ENCODE measurements at places on chromosomes 6 and 20.

- DNase-seq = no peak
These were observed 943 bp downstream of the ZUP1 start for GRCh38 chr6:116667623-116668022.

DNA sequence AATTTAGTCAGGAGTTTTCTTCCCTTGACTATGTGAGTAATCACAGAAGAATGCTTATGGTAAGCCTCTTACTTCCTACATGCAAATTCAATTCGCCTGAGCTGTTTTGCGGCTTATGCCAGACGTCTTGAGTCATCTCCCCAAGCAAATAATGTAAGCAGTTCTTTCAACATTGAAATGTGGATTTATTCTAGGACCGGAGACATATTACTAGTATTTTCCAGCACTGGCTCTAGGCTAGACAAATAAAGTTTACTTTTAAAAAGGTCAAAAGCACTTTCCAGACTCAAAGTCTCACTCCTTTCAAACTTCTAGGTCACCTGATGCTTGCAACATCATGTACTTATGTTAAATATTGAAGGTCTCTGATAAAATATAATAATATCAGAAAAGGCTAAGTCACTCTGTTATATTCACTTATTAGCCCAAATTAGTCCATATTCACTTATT, 38.1 kb upstream of the NOX3 start:
- peak; percentile 97 for DNase-seq

DNA sequence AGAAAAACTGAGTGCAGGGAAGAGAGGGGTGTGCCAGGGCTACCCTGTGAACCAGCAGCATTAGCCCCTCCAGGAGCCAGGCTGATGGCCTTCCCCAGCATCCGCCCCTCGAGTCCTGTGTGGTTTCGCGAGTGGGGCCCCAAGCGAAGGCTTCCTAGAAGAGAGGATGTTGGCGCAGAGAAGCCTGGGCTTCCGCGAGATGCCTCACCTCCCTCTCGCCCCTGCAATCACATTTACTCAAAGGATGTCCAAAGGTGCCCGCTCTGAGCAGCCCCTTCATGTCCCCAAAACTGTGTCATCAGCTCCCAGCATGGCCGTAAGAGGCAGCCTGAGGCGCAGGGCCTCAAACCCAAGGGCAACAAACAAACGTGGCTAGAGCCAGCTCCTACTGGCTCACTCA, 111.7 kb downstream of the PREX1 start:
- no peak for DNase-seq

- no peak for DNase-seq
These were observed 73.7 kb downstream of the SMLR1 start for GRCh38 chr6:130900913-130901312.

DNA sequence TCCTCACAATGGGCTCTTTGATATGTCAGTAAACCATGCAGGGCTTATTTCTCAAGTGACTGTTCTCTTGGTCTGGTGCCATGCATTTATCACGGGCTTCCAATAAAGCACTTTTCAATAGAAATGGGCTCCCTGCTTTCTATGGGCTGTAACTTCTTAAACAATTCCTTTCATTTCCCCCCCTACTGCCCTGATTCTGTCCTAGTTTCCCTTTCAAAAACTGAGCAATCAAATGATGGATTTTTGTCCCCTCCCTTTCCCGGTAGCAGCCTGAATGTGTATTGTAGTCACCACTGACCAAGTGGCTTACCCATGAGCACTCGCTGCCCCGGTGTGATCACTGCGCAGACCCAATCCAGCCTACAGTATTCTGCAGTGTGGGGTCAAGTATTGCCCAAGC, 13.9 kb downstream of the RPS10 start:
- no peak for DNase-seq

DNA sequence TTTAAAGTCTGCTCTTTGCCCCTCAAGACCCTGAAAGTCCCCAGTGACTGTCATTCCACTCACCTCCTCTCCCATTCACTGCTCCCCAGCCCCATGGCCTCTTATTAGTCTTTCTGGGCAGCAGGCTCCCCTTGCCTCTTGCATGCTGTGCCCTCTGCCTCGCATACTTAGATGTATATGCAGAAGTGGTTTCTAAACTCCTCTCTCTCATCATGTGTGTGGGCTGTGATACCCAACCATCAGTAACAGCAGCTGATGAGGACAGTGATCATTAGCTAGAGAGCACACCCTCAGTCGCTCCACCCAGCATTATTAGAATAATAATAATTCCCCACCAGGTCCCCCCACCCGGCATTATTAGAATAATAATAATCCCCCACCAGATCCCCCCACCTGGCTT, 14.5 kb downstream of the PKIG start:
- no peak for DNase-seq

GRCh38 chr6:94278146-94278545, 858.8 kb upstream of the EPHA7 start:
- no peak for DNase-seq

GRCh38 chr6:83198486-83199172, 5.5 kb downstream of the RWDD2A start:
- DNase-seq = no peak

GRCh38 chr20:24953621-24954133, 4.6 kb downstream of the CST7 start:
- DNase-seq = no peak

DNA sequence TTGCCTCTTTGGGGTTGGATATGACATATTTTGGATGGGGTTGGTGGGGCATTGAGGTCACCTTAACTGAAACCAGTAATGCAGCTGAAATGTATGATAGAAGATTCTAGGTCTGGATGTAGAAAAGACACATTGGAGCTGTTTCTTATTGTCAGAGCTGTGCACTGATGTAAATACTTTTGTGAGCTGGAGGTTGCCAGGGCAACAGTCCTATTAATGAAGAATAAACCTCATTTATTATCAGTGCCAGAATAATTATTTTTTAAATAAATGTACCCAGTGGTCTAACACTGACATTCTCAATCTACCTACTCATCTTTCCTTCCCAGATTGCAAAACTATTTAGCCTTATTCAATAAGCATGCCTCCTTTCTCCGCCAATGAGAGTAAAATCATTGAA, 57.0 kb downstream of the CAP2 start:
- DNase-seq = no peak

- no peak for DNase-seq
These were observed 82.9 kb upstream of the TSHZ2 start for GRCh38 chr20:52889225-52889624.

- no peak for DNase-seq
These were observed 116.6 kb downstream of the CARMIL1 start for GRCh38 chr6:25395731-25396130.

- DNase-seq = no peak
These were observed 3.7 kb upstream of the KAT14 start for GRCh38 chr20:18133962-18134361.

DNA sequence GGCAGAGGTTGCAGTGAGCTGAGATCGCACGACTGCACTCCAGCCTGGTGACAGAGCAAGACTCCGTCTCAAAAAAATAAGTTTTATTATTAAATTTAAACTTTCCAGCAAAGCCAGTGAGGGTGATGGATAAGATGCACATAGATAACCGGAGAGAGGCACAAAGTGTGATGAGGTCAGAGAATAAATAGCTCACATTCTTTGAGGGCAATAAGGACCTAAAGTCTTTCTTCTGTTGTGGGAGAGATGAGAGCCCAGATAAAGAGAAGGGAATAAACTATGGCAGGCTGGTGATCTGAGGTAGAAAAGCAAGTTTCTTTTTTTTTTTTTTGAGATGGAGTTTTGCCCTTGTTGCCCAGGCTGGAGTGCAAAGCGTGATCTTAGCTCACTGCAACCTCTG, 20.6 kb upstream of the EZR start:
- DNase-seq = no peak

GRCh38 chr6:169555971-169556617, 145.7 kb downstream of the WDR27 start:
- no peak for DNase-seq

DNA sequence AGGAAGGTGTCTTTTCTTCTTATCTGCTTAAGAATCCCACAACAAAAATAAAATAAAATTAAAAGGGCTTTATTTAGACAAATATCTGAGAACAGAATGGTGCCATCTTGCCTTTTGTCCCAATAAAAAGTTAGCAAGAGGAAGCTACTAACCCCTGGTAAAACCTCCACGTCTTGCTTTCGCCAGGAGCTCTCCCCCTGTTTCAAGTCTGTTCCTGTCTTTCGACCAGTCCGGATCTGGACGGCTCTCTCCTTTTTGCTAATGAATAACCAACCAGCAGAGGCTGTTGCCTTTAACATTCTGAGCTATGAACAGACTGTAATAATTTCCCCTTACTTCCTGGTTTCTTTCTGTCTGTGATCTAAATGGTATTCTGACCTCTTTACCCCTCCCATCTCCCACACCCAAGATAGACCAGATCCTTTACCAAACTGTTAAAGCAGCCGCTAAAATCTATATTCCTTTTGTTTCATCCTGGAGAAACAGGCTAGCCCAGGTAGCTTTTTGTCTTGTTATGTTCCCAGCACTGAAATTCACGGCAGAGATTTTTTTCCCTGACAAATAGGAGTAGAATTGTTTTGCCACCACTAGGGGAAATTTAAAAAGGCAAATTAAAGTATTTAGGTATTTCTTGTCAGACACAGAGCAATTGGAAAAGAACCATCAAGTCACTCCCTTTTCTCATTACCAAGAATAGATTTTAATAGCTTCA, at the start of gene FRK:
Gene FRK, minus strand, starts transcription at position 320 of the 712 bp plus-strand sequence. CDS start 580 bp downstream, outside the sequence.
- DNase-seq = no peak

- DNase-seq = no peak
These were observed 14.8 kb downstream of the PRPH2 start for GRCh38 chr6:42707595-42707994.

- DNase-seq = peak; percentile 3
These were observed 27.3 kb upstream of the SLC22A23 start for GRCh38 chr6:3484192-3484591.

GRCh38 chr6:90530882-90531281, 56.0 kb downstream of the MAP3K7 start:
- DNase-seq = no peak

GRCh38 chr20:50872560-50873425, 58.4 kb downstream of the ADNP start:
- DNase-seq = no peak

DNA sequence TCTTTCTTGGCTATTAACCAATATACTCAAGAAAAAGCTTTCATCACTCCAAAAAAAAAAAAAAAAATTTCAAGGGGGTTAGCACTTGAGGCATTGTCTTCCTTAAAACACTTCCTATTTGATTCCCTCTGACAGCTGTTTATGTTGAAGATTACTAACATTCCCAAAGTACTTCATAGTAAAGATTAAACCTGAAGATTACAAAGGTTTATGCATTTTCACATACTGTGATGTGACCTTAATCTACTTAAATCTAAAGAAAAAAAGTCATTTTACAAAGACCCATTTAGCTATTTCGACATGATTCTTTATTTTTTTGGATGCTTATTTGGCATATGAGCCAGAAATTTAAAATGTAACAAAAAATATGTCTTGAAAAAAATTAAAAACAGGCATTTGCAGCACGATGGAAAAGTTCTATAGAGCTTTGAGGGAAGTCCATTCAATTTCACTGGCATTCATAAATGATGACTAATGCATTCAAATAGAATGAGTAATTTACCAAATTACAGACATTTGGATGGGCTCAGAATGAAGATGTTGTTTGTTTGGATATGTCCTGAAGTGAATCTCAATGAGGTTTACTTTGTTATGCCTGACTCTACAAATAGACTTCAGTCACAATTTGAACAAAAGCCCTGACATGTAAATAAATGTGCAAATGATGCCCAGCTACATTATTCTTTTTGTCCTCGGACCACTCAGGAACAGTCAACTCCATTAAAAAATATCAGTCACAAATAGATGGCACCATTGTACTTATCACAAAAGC, 674.6 kb upstream of the MARCKS start:
- DNase-seq = peak; percentile 80

DNA sequence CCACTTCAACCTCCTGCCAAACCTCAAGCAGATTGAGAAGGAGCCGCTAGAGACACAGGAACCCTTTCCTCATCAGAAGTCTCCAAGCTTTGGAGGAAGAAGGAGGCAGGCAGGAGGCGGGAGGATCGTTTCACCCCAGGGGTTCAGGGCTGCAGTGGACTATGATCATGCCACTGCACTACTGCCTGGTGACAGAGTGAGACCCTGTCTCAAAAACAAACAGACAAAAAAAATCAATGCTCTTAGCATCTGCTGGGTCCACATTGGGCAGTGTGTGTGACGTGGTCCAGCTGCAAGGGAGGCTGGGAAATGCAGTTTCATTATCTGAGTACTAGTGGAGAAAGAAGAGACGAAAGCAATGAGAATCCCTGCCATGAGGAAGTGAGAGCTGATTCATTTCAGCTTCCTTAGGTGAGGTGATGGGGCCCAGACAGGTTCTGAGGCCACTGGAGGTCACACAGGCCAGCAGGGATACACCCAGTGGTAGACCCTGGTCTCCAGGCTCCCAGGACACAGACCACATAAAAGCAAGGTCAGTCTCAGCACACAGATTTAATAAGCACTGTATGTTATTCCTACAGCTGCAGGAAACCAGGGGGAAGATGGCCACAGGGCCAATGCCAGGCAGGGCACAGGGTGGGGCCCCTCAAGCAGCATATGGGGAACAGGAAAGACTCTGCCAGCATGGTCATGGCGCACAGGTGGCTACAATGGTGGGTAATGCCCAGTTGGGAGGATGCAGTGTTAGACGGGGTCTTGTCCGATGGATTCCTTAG, 4.3 kb downstream of the GFRA4 start:
- DNase-seq = no peak

DNA sequence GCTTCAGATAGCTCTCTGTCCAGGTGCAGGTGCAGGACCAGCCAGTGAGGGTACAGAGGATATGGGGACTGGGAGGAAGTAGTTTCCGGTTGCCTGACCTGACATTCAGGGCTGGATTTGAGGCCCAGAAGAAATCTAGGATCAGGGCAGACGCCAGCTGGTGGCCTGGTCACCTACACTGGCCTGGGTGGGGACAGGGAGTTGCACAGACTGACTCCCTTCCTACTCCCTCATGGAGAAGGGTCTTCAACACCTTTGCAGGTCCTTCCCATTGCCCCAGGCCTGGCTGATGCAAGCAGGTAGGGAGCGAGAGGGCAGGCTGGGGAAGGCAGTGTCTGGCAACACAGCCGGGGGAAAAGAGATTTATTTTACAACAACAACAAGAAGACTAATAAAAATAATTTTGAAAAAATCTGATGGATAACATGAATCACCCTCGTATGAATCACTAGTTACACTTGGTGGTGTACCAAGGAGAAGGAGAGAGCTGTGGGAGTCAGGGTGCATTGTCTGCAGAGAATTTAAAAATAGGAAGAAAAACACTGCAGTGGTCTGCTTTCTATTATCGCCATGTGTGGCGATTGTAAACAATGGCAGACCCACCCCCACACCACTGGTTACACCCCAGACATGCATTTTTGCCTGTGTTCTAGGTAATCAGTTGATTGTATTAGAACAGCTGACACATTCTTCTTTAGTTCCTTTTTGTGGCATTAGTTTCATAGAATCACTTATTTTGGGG, 62.3 kb upstream of the SNX9 start:
- DNase-seq = peak; percentile 84

DNA sequence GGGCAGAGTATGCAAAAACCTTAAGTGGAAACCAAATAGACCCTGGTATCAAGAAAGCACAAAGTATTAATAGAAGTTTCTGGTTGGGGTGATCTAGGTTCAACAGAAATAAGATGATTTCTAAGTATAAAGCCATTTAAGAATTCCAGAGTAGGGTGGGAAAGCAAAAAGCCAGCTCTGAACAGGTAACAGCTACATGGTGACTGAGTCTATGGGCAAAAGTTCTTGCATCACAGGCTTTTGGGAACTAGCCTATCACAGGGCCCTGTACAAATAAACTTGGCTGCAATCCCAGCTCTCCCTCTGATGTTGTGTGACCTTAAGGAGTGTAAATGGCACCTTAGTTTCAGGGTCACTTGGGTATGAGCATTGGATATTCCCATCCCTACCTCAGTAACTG, 5.5 kb downstream of the TCF19 start:
- no peak for DNase-seq

- DNase-seq = no peak
These were observed 41.7 kb downstream of the CHMP4B start for GRCh38 chr20:33852626-33853506.
